ENCODE measurements at places on chromosomes 1 and 21. TPM values are rescaled to one million over a fixed set of nuclear protein-coding genes. Genes with fewer than 3 reads are reported as not detected.

GRCh38 chr21:24423546-24423945 is 1183.7 kb downstream of the MRPL39 start:
- no peak for DNase-seq

DNA sequence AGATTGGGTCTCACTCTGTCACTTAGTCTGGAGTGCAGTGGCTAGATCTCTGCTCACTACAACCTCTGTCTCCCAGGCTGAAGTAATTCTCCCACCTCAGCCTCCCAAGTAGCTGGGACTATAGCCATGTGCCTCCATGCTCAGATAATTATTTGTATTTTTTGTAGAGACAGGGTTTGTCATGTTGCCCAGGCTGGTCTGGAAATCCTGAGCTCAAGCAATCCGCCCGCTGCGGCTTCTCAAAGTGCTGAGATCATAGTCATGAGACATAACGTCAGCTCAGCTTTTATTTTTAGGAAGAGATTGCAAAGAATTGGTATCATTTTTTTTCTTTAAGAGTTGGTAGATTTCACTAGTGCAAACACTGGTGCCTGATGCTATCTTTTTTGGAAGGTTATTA is 244.9 kb downstream of the DSCAM start:
- no peak for DNase-seq

GRCh38 chr1:178275553-178275952 is 181.6 kb downstream of the RASAL2 start:
- no peak for DNase-seq

- peak; percentile 28 for DNase-seq
Measured at GRCh38 chr1:3501856-3502640, 47.6 kb downstream of the ARHGEF16 start.

- DNase-seq, result peak; percentile 57
Measured at GRCh38 chr1:31529999-31530684, 46.2 kb upstream of the TINAGL1 start.

DNA sequence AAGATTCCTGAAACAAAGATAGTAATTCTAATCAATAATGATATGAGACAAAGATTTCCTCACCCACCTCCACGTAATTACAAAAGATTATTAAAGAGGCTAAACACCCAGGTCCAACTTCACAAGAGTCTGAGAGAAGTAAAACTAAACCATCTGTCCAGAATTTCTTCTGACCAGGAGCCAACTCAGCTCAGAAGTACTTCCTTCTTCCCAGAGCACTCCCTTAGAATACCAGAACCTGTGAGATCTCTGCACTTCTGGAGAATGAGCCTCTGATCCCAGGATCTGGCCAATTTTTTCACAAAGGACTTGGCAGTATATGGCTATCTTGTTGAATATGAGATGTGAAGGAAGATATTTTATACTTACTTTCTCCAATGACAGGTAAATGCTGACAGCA is 120.6 kb upstream of the PALMD start:
- no peak for DNase-seq

GRCh38 chr1:93845538-93846205 is 33.3 kb downstream of the DNTTIP2 start:
- DNase-seq, result peak; percentile 86

- DNase-seq, result no peak
Measured at GRCh38 chr1:7553042-7553690, 217.9 kb upstream of the VAMP3 start.

DNA sequence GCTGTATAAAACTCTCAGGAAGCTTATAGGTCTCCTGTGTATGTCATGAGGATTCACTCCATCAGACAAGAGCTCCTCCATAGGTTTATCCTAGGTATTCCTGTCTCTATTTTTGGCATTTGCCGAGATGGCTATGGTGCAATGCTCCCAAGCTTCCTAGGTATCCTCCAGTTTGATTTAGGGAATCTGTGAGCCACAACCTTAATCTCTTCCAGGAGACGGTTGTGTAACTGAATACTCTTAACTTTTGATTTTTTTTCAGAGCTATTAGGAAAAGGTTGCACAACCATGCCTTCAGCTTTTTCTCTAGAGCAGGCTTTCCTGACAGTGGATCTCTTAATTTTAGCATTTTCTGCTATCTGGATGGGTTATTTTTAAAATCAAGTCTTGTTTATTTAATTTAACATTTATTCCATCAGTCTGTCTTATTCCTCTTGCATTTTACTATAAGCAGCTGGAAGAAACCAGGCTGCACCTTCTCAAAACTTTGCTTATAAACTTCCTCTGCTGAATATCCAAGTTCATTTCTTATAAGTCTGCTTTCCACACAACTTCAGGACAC is 69.4 kb upstream of the BACE2 start:
- no peak for DNase-seq

DNA sequence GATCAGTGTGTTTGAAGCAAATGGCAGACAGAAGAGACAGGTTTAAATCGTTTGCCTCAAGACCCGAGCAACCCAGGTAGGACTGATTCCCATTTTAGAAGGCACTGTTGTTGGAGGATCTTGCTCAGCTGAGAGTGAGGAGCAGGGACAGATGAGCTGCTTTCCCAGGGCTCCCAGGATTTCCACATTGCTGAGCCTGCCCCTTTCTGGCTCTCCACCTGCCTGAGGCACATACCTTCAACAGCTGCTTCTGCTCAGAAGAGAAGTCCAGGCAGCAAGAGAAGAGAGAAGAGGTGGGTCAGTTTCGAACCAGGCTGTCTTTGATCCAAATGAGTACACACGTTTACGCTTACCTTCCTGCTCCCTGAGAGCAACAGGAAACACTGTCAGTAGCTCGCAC is 5.7 kb downstream of the TNNT2 start:
- no peak for DNase-seq

DNA sequence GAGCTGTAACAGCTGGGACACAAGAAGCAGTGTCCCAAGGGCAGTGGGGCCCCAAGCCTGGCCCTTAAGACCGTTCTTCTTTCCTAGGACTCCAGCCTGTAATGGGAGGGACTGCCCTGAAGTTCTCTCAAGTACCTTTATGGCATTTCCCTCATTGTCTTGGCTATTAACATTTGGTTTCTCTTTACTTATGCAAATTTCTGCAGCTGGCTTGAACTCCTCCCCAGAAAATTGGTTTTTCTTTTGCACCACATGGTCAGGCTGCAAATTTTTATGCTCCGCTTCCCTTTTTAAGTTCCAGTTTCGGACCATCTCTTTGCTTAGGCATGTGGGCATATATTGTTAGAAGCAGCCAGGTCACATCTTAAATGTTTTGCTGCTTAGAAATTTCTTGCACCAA is 3.1 kb upstream of the MROH9 start:
- no peak for DNase-seq

C1orf116 gene
- 47.0 TPM for polyA plus RNA-seq

SNX7 gene
- polyA plus RNA-seq, result 32.5 TPM

LCE3E gene
- polyA plus RNA-seq, result 0.19 TPM

OPTC gene
- not detected for polyA plus RNA-seq

SLFNL1 gene
- polyA plus RNA-seq, result 0.02 TPM

FAM72B gene
- 4.8 TPM for polyA plus RNA-seq
